Immature natural killer cell (primary cell): ENCODE measurements at places on chromosomes 7 and 10. TPM values are rescaled to one million over a fixed set of nuclear protein-coding genes. Genes with fewer than 3 reads are reported as not detected.

Gene PON3
- not detected for polyA plus RNA-seq

Gene LHFPL3
- polyA plus RNA-seq, result not detected

Gene GRM3
- polyA plus RNA-seq, result not detected

Gene PDE1C
- not detected for polyA plus RNA-seq

- H3K36me3 ChIP-seq, result no peaks in the 10 kb centered on the region
- H3K4me1 ChIP-seq, result no peaks in the 10 kb centered on the region
- H3K4me3 ChIP-seq, result no peak overlapping the region
- no peak overlapping the region for H3K27ac ChIP-seq
- no peak for DNase-seq
These were observed 127.6 kb upstream of the SLC26A5 start for GRCh38 chr7:103573479-103574058.

- H3K4me1 ChIP-seq, result no peaks in the 10 kb centered on the region
- no peaks in the 10 kb centered on the region for H3K36me3 ChIP-seq
- peaks cover 4% of the 10 kb centered on the region for H3K27me3 ChIP-seq
These were observed 167.3 kb downstream of the TCERG1L start for GRCh38 chr10:131144196-131144595.

DNA sequence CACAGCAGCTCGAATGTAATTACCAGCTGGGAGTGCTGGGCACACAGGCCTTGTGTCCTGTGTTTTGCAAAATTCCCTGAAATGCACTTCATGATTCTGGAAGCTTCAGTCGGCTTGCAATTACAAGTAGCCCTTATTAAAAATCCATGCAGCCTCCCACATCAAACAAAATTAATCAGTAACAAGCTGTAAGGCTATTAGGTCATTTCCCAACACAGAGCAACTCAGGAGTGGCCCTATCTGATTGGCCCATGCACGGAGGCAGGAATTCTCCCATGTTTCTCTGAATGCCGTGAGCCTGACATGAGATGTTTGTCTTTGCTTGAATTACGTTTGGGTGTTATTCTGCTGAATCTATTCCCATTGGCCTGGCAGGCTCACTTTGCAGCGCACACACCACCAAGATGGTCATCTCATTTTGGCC is 36.9 kb downstream of the FOXL3 start:
- H3K27me3 ChIP-seq, result peaks cover 13% of the 10 kb centered on the region
- H3K27ac ChIP-seq, result no peak overlapping the region
- H3K36me3 ChIP-seq, result no peaks in the 10 kb centered on the region
- H3K4me1 ChIP-seq, result peaks cover 4% of the 10 kb centered on the region

DNA sequence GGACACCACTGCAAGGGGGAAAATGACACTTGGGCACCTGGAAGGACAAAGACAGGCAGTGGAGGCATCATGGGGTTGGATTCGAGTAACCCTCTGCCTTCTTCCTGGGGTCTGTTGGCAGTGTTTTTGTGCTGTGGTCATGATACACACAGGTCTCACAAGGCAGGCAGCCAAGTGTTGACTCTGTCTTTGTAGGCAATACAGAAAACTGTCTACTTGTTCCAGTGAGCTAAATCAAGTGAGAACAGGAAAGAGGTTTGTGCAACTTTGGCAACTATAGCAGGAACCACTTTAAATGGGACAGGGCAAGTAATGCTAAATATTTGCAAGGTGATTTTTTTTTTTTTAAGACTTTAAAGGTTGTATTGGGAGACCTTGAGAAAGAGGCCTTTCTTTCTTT is 578.6 kb upstream of the GALNT17 start:
- no peak for DNase-seq
- H3K27ac ChIP-seq, result no peak overlapping the region
- no peaks in the 10 kb centered on the region for H3K36me3 ChIP-seq

GRCh38 chr10:72030762-72031543 is 57.4 kb downstream of the SPOCK2 start:
- no peaks in the 10 kb centered on the region for H3K4me1 ChIP-seq
- no peak overlapping the region for H3K4me3 ChIP-seq
- no peak for DNase-seq
- no peaks in the 10 kb centered on the region for H3K27me3 ChIP-seq
- no peaks in the 10 kb centered on the region for H3K36me3 ChIP-seq

DNA sequence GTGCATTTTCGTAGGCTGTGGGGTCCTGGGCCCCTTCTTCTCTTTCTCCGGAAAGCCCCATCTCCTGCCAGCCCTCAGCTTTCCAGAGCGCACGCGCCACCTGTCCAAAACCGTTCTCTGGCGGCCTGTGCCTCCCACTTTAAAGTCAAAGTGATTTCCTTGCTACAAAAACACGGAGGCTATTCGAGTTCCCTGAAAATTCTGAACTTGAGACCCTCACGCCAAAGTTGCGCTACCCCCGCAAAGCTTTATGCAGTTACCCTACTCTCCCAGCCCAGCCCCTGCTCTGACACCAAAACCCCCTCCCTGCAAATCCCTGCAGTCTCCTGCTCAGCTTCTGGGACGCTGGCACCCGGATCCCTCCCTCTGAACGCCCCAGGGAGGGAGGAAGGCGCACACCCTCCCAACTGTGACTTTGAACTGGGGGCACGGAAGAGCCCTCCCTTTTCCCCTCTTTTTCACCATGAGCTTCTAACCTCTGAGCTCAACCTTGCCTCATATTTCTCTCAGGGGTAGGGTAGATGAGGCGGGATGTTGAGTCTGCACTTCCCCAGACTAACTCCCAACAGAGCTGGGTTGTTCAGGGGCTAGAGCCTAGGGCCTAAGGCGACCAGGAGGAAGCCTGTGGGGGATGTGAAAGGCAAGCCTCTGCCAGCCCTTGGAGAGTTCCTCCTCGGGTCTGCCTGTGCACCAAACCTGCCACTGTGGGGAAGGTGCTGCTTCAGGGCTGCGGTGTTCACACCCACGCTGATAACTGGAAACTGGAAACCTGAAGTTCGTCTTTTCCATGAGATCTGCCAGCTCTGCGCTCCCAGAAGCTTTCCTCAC is 2.7 kb upstream of the PAX4 start:
- H3K27ac ChIP-seq, result no peak overlapping the region
- no peaks in the 10 kb centered on the region for H3K36me3 ChIP-seq
- no peak for DNase-seq
- peaks cover 7% of the 10 kb centered on the region for H3K27me3 ChIP-seq

- H3K4me1 ChIP-seq, result peaks cover 42% of the 10 kb centered on the region
- no peak overlapping the region for H3K4me3 ChIP-seq
- no peak overlapping the region for H3K27ac ChIP-seq
- DNase-seq, result no peak
These were observed 2.7 kb downstream of the TRUB1 start for GRCh38 chr10:114940735-114941134.

DNA sequence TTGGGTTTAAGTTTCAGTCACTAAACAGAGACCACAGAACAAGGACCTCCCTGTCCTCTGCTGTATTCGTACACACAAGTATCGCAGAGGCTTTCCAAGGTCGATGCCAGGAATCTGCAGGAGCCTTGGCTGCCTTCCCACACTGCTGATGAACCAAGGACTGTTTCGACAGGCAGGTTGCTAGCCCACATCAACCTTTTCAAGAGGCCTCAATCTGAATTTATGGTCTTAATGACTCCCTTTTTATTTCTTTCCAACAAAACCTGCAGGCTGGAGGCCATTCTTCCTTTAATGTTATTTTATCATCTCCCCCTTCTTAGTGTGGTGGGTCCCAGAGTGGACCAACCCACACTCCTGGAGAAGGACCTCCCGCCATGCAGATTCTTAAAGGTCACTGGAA is 45.6 kb downstream of the JCAD start:
- no peak overlapping the region for H3K27ac ChIP-seq
- no peak overlapping the region for H3K4me3 ChIP-seq
- no peaks in the 10 kb centered on the region for H3K4me1 ChIP-seq

- peak; percentile 15 for DNase-seq
- H3K4me1 ChIP-seq, result peaks cover 45% of the 10 kb centered on the region
- no peaks in the 10 kb centered on the region for H3K27me3 ChIP-seq
- H3K36me3 ChIP-seq, result no peaks in the 10 kb centered on the region
- H3K4me3 ChIP-seq, result peak within 1 kb of the TSS; percentile 59
- peak within 1 kb of the TSS; percentile 39 for H3K27ac ChIP-seq
These were observed at the start of gene MACC1 for GRCh38 chr7:20217193-20217948. MACC1 (minus strand) TSS chr7:20217384; CDS start chr7:20161862, 55,522 bp downstream.

DNA sequence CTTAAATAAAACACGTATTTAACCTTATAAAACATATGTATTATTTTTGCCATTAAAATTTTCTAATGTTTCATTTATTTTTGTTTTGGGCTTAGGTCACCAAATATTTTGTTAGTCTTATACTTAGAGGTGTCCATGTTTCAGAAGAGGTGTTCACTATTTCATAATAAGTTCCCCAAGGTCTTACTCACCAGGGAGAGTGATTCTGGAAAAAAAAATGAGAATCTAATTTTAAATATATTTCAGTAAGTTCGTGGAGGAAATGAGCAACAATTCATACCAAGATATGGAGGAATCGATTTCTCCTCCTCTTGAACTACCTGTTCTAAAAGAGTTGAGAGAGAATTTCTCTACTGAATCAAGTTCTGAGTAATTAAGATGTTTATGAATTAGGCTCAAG is 271.6 kb upstream of the SLC26A5 start:
- no peak overlapping the region for H3K27ac ChIP-seq
- DNase-seq, result no peak
- no peaks in the 10 kb centered on the region for H3K36me3 ChIP-seq
- H3K4me3 ChIP-seq, result no peak overlapping the region
- no peaks in the 10 kb centered on the region for H3K27me3 ChIP-seq
